ENCODE measurements at places on chromosomes 2 and 18. TPM values are rescaled to one million over a fixed set of nuclear protein-coding genes. Genes with fewer than 3 reads are reported as not detected.

- DNase-seq: no peak
Measured at GRCh38 chr2:14544247-14544646, 88.3 kb upstream of the LRATD1 start.

GRCh38 chr2:27471961-27472360, 17.6 kb downstream of the IFT172 start:
- no peak for DNase-seq

The NT5C1B gene
- polyA plus RNA-seq: 0.69 TPM

DNA sequence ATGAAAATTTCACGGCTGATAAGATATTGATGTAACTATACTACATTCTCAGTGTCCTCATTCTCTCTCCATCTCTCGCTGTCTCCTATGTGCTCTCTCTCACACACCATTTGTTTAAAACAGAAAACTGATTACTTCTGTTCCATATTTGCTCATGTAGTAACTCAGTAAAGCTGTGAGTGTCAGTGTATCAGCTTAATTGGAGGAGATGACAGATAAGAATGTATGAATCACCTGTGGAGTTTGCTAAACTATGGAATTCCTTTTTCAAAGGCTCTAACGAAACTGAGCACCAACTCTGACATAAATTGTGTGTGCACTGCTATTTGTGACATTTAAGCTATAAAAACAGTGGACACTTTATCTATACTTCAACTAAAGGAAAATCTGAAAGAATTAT, 1080.0 kb downstream of the DSC3 start:
- no peak for DNase-seq

GRCh38 chr2:145413261-145414030, 893.5 kb upstream of the ZEB2 start:
- no peak for DNase-seq

DNA sequence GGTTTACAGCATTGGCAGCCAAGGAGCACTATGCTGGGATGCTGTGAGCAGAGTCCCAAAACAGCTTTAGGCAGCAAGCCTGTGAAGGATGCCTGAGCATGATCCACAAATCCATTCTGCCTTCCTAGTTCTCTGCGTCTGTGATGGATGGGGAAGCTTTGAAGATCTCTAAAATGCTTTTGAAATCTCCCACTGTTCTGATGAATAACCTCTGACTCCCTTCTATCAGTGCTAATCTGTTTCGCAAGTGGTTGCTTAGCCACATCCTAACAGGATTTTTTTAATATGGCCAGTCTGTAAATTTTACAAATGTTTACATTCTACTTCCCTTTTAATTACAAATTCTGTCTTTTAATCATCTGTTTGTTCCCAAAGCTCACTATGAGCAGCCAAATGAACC, 319.2 kb downstream of the GULP1 start:
- DNase-seq: no peak

DNA sequence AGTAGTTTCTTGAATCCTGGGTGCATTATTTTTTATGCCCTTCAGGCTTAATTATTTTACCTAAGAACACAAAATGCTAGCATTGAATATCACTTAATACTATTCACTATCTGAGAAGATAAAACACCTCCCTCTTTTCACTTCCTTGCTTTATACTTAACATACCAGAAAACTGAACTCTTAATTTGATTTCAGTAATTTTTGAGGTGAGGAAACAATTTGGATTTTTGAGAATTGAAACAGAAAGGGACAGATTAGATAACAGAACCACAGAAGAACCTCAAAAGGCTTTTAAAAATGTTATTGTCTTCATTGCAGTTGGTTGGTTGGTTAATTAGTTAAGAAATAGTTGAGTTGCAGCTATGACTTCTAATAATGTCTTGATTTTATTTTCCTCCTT, 69.5 kb downstream of the GPD2 start:
- DNase-seq: no peak

The FOXD4L1 gene
- polyA plus RNA-seq: 1.2 TPM

DNA sequence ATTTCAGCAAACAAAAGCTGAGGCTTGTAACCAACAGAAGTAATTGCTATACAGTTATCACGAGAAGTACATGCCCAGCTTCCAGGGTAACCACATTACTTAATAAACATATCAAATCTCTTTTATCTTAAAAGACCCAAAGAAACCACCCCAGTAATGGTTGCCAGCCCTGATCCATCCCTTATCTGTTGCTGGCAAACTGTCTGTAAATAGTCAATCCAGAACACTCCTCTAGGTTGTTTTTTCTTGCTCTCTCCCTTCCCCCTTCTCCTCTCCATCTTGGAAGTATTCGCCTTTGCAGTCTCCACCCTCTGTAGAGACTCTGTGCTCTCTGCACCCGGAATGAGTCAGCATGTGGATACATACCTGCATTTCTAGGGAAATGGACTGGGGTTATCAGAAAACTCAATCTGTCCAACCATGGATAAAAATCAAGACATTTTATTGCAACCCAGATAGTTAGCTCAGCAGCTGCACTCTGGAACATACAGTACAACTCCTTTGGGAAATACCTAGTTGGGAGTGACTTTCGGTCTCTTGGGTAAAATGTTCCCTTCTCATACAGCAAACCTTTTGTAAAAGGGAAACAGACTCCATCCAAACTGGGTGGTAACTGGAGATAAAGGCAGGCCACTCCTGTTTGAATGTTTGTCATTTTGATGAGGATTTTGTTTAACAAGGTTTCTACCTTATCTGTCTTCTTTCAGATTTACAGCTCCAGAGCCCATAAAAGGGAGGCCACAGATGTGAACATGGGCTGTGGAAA, 123.5 kb upstream of the FOSL2 start:
- DNase-seq: no peak

The STARD6 gene
- not detected for polyA plus RNA-seq

DNA sequence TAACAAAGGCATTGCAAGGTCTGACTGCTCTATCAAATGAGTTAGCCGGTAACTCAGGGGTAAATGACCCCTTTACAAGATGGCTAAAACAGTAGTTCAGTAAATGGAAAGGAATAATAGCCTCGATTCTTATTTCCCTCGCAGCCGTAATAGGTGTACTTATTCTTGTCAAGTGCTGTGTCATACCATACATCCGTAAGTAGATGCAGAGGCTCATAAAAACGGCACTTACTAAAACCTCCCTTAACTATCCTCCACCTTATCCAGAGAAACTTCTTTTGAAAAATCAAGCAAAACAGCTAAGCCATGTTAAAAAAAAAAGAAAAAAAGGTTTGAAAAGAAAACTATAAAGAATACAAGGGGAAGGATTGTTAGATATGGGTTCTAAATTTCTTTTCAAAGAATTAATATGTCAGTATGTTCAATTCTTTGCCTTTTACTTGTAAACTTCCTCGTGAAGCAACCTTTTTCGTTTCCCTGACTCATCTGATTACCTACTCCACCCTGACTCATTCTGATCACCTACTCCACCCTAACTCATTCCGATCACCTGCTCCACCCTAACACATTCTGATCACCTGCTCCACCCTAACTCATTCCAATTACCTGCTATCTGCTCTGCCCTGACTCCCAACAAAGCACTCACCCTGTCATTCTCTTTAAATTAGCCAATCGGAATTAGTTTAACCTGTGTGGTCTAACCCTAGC, 127.5 kb downstream of the SPAG16 start:
- no peak for DNase-seq

GRCh38 chr18:80191907-80192652, 55.2 kb downstream of the PARD6G start:
- no peak for DNase-seq

The RAB17 gene
- polyA plus RNA-seq: not detected
